Endodermal cell (in vitro differentiated cells): ENCODE measurements at places on chromosomes 16 and 17. TPM values are rescaled to one million over a fixed set of nuclear protein-coding genes. Genes with fewer than 3 reads are reported as not detected.

- no peak overlapping the region for H3K4me3 ChIP-seq
- peak; percentile 70 for DNase-seq
- no peak overlapping the region for H3K27ac ChIP-seq
- no peaks in the 10 kb centered on the region for H3K27me3 ChIP-seq
- H3K4me1 ChIP-seq: peaks cover 11% of the 10 kb centered on the region
These were observed 86.3 kb upstream of the RPL38 start for GRCh38 chr17:74117087-74117698.

DNA sequence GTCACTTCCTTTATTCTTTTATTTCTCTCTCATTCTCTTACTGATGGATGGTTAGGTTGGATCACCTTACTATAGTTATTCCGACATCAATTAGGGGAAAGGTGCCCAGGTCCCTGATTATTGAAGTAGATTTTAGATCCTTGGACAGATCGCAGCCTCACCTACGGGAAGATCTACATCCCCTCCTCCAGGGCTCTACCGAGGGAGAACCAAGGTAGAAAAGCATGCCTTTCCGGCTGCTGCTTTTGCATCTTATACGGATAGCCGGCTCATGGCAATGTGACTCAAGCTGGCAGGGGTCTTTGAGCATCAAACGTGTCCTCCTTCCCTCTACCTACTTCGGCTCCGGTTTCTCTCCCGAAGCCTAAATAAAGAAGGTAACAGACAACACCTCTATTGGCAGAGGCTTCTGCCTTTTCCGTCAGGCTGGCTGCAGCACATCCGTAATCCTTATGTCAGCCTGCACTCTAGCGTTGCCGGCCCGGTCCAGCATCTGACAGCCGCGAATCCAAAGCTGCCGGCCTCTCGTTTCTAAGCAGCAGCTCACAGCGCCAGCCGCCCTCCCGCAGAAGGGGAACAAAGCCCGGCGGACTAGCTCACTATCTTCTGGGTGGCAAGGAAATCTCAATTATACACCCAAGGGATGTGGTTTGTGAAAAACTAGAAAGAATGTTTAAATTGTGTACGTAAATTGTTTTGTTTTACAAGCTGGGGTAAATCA is 46.9 kb downstream of the IRX6 start:
- no peak overlapping the region for H3K27ac ChIP-seq
- peaks cover 19% of the 10 kb centered on the region for H3K27me3 ChIP-seq
- H3K36me3 ChIP-seq: no peaks in the 10 kb centered on the region
- no peak overlapping the region for H3K4me3 ChIP-seq
- DNase-seq: peak; percentile 90

The MAZ gene
- total RNA-seq: 325 and 352 TPM in 2 replicates

The CDK3 gene
- 7.3 to 9.6 TPM (median 7.4 TPM) in 3 replicates for total RNA-seq

The HBA2 gene
- total RNA-seq: 1.2 TPM in 1 of 3 replicates, not detected in the others

DNA sequence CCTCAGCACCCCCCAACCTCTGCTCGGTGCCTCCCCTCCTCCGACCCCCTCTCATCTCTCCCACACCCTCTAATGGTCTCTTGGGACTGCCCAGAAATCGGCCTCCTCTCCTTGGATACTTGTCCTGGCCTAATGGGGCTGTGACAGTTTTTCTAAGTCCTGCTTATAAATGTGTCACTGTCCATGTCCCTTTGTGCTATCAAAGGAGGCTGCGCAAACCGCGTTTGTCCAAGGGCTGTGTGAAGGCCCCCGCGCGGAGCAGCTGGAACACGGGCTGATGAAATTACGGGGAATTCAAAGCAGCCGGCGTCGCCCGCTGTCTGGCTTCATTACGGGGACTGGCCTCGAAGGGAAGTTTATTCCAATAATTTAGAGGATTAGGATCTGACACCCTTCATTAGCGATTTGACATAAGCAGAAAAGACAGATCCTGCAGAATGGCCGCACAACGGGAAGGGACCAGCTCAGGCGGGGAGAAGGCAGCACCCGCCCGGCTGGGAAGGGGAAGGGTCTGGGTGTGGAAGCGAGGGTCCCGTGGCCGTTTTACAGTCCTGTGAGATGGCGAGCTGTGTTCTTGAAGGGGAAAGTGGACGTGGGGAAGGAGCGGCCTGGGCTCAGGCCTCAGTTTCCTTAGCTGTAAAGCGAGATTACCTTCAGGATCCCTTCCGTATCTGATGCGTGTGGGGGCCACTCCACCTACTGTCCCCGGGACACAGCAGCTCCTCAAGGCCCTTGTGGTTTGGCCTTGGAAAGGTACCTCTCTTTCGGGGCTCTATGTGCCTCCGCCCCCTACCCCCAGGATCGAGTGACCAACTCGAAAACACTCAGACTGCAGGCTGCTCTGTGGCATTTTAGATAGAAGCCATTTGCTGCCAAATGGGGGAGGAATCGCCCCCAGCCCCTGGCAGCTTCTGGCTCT is 1.6 kb upstream of the WFIKKN2 start:
- DNase-seq: peak; percentile 43
- H3K27ac ChIP-seq: peak overlapping the region; percentile 57

DNA sequence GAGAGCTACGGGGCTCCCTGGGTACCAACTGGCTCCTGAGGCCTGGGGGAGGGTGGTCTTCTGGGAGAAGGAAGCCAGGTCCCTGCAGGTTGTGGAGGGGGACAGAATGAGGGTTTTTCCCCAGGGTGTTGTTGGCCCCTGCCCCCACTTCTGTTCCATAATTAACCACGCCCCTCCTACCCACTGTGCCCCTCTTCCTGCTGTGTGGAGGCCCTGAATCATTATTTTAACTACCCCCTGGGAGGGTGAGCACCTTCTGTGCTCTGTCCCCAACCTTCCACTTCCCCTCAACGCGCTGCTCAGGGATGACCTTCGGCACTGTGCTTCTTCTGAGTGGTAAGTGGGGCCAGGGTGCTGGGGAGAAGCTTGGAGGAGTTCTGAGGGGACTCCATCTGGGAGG is at the start of gene ITGAD:
Gene ITGAD (plus strand): TSS at position 280 of the 400 bp plus-strand sequence. CDS start 26 bp downstream, at position 306.
- H3K4me1 ChIP-seq: no peaks in the 10 kb centered on the region
- H3K36me3 ChIP-seq: no peaks in the 10 kb centered on the region
- DNase-seq: no peak
- H3K27ac ChIP-seq: no peak within 1 kb of the TSS
- no peak within 1 kb of the TSS for H3K4me3 ChIP-seq

DNA sequence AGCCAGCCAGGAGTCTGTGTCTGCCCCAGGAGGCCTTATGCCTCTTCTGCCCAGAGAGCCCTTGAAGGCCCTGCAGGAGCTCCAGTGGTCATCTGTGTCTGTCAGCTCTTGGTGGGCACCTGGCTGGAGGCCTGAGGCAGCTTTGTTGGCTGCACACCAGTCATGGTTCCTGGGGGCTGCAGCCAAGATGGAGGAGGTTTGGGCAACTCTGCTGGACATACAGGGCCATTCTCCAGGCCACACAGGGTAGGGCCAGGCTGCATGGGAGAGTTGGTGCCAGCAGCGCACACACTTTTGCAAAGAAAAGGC is 29.4 kb downstream of the B9D1 start:
- no peak overlapping the region for H3K4me3 ChIP-seq
- H3K27ac ChIP-seq: no peak overlapping the region
- no peaks in the 10 kb centered on the region for H3K4me1 ChIP-seq
- H3K27me3 ChIP-seq: no peaks in the 10 kb centered on the region
- H3K36me3 ChIP-seq: peaks cover 34% of the 10 kb centered on the region
- DNase-seq: no peak

DNA sequence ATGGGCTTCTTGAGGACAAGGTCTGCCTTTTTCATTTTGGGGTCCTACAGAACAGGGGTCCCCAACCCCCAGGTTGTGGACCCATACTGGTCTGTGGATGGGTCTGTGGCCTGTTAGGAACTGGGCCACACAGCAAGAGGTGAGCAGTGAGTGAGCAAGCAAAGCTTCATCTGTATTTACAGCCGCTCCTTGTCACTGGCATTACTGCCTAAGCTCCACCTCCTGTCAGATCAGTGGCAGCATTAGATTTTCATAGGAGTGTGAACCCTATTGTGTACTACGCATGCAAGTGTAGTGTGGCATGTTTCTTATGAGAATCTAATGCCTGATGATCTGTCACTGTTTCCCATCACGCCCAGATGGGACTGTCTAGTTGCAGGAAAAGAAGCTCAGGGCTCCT is 33.9 kb downstream of the ERN1 start:
- no peaks in the 10 kb centered on the region for H3K4me1 ChIP-seq
- no peaks in the 10 kb centered on the region for H3K27me3 ChIP-seq
- DNase-seq: no peak

- peaks cover 24% of the 10 kb centered on the region for H3K4me1 ChIP-seq
- peaks cover 43% of the 10 kb centered on the region for H3K36me3 ChIP-seq
- no peak for DNase-seq
- H3K4me3 ChIP-seq: no peak overlapping the region
These were observed 21.0 kb upstream of the ENDOV start for GRCh38 chr17:80393961-80394360.

- no peak overlapping the region for H3K27ac ChIP-seq
- no peak overlapping the region for H3K4me3 ChIP-seq
- no peak for DNase-seq
- H3K36me3 ChIP-seq: no peaks in the 10 kb centered on the region
These were observed 3.1 kb upstream of the WSCD1 start for GRCh38 chr17:6067060-6067459.

DNA sequence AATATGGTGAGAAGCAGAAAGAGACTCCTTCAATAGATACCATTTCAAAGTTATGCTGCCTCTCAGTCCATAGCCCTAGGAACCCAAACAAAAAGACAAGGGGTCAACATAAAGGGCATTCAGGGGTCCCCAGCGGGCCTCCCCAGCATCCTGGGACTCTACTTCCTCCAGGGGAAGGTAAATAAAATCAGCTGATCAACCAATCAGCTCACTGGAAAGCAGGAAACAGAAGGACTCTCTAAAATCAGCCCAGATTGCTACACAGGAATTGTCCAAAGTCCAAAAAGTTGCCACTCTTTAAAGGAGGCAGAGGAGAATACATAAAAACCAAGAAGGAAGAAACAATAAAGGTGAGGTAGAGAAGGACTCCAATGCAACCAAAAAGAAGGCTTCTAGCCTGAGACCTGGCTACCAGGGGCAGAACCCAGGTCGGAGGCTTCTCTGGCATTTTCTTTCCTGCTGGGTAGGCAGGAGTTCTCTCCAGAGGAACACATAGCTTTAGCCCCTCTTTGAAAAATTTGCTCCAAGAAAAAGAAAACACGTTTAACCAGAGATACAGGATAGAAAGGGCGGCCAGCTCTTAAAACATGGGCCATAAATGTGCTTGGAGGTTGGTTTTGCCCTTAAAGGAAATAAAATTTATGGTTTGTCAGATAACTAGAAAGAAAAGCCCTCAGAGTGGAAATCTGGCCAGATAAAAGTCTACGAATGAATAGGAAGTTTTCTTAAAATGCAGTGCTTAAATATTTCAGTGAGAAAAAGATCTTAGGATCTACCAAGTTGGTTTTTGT is 404.6 kb downstream of the SOX9 start:
- H3K27me3 ChIP-seq: no peaks in the 10 kb centered on the region
- H3K36me3 ChIP-seq: no peaks in the 10 kb centered on the region
- no peak for DNase-seq

DNA sequence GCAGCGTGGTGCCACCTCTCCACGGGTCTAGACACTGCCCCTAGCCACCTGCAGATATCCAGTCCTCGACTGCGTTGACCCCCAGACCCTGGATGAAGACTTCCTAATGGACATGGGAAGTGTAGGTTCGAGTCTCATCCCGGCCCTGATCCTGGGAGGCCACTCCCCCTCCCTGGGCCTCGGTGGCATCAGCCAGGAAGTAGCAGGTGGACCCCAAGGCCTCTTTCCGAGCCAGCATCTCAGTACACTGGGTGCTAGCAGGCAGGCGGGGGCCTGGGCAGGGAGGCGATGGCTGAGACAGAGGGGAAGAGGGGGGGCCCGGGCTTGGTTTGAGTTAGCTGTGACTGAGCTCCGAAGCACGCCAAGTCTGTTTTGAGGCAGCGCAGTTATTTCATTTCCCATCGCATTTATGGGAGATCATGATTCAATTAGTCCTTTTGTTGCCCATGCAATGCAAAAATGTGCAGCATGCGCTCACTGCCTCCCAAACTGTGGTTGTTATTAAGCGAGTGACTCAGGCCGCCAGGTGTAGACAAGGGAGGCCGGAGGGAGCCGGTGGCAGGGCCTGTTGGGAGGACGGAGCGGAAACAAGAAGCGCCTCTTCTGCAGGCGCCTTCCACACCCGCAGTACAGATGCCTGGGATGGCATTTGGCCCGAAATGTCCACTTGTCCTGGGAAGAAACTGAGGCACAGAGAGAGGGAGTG is 25.3 kb upstream of the ZNF469 start:
- H3K4me1 ChIP-seq: no peaks in the 10 kb centered on the region
- H3K27me3 ChIP-seq: no peaks in the 10 kb centered on the region
- H3K4me3 ChIP-seq: no peak overlapping the region
- no peaks in the 10 kb centered on the region for H3K36me3 ChIP-seq

DNA sequence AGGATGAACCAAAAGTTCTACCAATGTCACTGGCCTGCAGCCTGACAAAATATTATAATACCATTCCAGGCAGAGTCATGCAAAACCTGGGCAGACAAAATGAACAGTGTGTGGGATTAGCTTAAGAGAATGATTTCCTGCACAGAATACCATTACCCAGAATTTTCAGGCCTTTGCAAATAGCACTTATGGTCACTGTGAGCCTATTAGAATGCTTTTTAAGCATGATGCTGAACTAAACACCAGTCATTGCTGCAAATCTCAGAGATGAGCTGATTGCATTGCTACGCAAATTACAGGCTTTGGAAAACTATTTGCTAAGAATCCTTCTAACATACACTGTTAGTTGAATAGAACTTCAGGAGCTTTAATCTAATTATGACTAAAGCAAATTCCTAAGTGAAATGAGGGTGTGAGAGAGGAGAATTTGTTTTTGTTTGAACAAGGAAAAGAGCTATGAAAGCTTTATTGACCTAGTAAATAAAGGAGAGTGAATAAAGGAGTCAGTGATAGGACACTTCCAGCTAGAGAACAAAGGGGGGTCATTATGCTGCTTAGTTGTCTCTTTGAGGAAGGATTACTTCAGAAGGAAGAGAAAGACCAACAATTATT is 398.8 kb downstream of the HS3ST3B1 start:
- peaks cover 22% of the 10 kb centered on the region for H3K4me1 ChIP-seq
- no peak for DNase-seq
- H3K27ac ChIP-seq: no peak overlapping the region
- peak overlapping the region; percentile 47 for H3K4me3 ChIP-seq

The NPIPA2 gene
- total RNA-seq: 5.3 to 10.5 TPM (median 7.5 TPM) in 3 replicates

- DNase-seq: no peak
- no peaks in the 10 kb centered on the region for H3K36me3 ChIP-seq
- no peaks in the 10 kb centered on the region for H3K4me1 ChIP-seq
- H3K27ac ChIP-seq: no peak overlapping the region
- no peaks in the 10 kb centered on the region for H3K27me3 ChIP-seq
These were observed 8.8 kb downstream of the CYGB start for GRCh38 chr17:76528528-76529223.

The TMC8 gene
- 1.1 to 3.0 TPM (median 2.0 TPM) in 3 replicates for total RNA-seq

DNA sequence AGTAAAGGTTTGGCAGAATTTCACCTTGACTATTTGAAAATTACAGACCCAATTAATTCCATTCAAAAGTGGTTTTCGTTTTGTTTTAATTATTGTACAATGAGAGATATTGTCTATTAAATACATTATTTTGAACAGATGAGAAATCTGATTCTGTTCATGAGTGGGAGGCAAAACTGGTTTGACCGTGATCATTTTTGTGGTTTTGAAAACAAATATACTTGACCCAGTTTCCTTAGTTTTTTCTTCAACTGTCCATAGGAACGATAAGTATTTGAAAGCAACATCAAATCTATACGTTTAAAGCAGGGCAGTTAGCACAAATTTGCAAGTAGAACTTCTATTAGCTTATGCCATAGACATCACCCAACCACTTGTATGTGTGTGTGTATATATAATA is 72.6 kb downstream of the CDK12 start:
- H3K4me3 ChIP-seq: no peak overlapping the region
- peaks cover 12% of the 10 kb centered on the region for H3K4me1 ChIP-seq
- H3K27me3 ChIP-seq: no peaks in the 10 kb centered on the region
